ENCODE measurements at places on chromosomes 1 and 21.

DNA sequence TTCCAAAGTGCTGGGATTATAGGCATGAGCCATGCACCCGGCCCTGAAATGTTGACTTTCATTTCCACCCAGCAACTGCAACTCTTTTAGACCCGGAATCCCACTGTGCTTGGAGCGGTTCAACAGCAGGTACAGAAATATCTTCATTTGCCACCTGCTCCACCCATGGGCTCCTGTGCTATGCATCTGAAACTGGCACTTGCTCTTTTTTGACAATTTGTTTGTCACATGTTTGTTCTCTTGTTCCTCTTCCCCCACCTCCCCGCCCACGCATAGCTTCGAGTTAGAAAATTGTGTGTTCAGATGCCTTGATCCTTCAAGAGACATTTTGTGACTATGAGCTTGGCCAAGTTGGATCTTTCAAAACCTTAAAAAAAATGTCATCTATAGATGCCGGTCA lies 2.4 kb upstream of the IFNLR1 start:
- DNase-seq, result no peak

DNA sequence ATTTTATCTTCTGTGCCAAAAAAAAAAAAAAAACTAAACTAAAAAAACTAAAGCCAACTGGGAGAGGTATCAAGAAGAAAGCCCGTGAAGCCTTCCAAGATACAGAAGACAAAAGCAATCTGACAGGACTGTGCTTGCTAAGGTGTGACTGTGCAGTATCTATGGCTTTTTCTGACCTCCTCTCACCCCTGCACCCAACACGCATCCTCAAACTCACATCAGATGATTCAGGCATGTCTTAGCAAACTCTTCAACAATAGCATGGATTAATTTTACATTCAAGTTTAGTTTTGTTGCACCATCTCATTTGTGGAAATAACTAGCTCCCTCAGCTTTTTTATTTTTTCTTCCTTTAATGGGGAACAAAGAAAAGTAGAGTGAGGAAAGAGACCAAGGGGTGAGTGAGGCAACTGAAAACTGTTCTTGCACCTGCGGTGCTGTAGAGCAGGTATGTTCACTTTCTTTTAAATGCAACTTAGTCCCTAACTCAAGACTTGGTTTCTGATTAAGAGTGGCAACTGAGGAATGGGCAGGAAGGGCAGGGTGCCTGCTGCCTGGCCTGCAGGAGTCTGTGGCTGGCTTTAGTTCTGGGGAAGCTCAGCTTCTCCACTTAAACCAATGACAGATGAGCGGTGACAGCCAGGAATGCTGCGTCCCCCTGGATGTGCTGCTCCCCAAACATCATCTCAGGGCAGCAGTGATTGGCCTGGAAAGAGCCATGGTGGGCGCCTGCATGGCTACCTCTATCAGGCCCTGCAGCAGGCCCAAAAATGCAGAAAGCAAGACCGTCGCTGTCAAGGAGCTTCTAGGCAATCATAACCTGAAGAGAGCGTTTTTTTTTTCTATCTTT lies 71.3 kb upstream of the LRRC8B start:
- DNase-seq, result no peak

GRCh38 chr1:243848858-243849420 lies 1.1 kb downstream of the AKT3 start:
- DNase-seq, result peak; percentile 57

DNA sequence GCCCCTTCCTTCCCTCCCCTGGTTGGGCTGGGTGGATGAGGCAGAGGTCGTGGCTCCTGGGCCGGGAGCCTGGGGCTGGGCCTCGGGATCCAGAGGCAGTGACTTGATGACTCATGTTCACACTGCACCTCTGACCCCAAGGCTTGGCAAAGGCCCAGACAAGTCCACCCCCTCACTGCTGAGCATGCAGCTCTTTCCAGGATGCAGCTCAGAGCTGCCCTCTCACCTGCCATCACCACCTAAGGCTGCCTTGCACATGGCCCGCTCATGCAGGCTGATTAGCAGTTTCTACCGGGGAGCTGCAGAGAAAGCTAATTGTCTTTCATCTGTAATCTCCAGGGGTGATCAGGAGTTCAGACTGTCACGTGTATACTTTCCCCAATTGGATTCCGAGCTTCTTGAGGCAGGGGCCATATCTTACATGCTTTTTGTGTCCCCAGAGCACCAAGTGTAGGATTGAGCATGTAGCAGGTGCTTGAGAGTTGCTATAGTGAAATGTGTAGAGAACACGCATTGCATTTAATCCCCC lies 62.1 kb downstream of the LRRN2 start:
- DNase-seq, result no peak

- DNase-seq, result no peak
Observed at GRCh38 chr1:76048219-76048618, 26.3 kb upstream of the ST6GALNAC3 start.

DNA sequence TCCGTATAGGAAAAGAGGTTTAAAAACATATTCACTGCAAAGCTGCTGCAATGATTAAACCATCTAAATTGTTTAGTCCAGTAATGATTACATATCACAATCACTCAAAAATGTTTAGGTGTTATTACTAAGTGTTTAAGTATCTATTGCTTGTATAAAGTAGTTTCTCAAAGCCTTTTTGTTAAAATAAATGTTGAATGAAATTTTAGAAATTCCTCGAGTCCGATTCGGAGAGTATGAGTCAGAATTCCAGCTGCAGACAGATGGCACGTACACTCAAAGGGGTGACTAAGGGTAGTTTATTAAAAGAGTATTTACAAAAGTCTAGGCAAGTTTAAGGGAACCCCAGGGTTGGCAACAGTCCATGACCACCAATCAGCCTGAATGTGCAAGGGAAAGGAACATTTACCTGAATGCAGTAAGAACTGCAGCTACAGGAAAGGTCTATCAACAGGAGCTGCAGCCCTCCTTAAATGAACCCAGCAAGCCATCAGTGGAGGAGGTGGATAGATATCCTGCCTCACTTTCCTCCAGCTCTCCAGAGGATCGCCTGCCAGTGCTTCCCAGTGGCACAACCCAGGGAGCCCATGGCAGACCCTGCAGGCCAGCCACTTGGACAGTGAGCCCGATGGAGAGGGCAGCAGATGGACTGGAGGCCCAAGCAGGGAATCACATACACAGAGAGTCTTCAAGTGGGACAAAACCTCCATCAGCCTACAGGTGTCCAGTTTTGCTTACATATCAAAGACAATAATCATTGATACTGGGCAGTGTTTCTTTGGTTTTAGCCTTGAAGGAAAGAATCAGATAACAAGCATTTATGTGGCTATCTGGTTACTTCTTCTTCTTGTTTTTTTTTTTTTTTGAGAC lies 92.1 kb upstream of the SLC44A3 start:
- no peak for DNase-seq

All from right kidney (tissue), 9 donors.